Activated CD4-positive, CD25-positive, alpha-beta regulatory T cell treated with anti-CD3 and anti-CD28 coated beads, Interleukin-2, amount 50 U/mL, for 72 hours (primary cell): ENCODE measurements at places on chromosomes 2 and 18.

- DNase-seq: no peak
Observed at GRCh38 chr2:44137872-44138551, 30.7 kb upstream of the PPM1B start.

DNA sequence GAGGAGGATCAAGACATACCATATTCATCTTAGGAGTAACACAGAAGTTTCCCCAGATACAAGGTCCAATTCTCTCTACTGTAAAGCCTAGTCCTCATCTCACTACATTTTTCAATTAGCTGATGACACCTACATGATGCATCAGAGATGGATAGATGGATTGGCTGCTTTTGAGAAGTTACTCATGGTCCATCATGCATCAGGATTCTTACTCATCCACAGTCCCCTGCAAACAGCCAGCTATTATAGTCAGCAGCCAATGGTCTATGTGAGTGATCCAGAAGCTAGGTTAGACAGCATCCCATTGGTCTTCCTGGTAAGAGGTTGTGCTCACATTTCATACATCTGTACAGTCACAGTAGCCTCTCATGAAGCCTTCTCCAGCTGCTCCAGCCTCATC is 154.5 kb upstream of the NRP2 start:
- DNase-seq: no peak

- DNase-seq: no peak
Observed at GRCh38 chr2:7031547-7032245, 114.5 kb downstream of the RNF144A start.

DNA sequence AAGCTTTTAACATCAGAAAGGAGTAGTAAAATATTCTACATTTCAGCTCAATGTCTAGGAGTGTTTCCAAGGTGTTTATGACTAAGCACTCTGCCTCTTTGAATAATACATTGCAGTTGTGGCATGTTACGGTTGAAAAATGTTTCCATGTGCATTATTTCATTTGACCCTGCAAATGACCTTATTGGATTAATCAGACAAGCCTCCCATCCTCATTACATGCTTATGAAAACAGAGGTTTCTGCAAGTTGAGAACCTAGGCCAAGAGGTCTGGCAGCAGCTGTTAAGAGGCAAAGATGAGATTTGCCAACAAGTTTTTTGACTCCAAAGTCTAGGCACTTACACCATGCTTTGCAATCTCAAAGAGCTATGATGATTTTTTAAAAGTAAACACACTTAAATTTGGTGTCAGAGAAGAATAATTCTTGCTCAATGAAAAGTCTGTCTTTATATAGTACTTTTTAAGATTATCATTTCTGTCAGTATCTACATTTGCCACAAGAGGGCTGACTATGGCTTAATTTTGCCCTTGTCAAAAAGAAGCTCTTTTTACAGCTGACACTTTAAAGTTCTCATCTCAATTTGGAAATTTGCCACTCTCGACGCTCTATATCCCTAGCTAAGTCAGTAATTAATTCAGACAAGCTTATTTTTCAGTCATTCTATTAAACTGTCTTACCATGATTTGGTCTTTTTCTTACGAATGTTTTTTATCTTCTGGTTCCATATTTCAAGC is 260.6 kb downstream of the PAX3 start:
- DNase-seq: no peak

- DNase-seq: peak; percentile 4
Observed at GRCh38 chr2:94996305-94997100, 29.0 kb upstream of the MAL start.

DNA sequence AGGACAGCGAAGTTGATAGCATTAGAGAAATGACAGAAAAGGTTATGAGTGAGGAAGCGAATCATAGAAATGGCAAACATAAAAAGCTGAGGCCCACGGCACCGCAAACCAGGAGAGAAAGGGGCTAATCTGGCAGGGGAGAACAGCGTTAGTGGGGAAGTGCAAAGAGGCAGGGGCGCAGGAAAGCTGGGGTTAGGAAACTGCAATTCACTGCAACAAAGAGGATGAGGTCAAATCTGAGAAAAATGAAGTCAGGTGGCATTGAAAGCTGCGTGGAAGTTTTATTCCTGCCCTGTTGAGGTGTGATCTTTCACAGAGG is 653 bp upstream of the ABI2 start:
- no peak for DNase-seq

- no peak for DNase-seq
Observed at GRCh38 chr2:212022966-212023365, 515.6 kb downstream of the ERBB4 start.

DNA sequence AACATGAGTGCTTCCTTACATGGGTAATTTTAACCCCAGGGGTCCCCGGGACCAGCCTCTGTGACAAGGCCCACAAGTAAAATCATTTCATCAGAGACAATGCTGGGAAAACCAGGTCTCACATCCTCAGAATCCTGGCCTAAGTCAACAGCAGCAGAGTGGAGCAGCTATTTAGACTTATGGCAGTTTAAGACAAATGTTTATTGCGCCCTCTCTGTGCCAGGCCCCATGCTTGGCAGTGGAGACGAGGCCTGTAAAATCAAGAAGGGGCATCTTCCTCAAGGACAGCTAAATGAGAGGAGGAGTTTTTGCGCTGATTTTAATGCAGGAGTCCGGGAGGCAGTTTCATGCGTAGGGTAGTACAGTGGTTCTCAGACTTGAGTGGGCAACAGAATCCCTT is 56.0 kb upstream of the ACAA2 start:
- no peak for DNase-seq

- DNase-seq: no peak
Observed at GRCh38 chr2:45173513-45173912, 164.3 kb upstream of the SIX2 start.

DNA sequence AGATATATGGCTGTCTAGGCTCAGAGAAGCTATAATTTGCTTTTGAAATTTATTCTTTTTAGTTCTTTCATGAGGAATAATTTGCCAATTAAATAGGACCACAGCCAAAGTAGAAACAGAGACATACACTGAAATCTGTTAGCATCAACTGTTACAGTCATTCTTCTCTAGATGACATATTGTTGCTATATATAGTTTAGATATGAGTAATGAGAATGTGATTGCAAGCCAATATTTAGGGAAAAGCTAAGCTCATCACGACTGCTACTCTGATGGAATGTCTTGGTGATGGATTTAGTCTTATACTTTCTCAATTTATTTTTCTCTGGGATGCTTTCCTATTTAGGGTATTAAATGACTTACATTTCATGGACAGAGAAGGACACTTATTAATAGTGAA is 259.1 kb downstream of the LNPK start:
- no peak for DNase-seq

GRCh38 chr2:77458216-77458615 is 64.0 kb downstream of the LRRTM4 start:
- no peak for DNase-seq

DNA sequence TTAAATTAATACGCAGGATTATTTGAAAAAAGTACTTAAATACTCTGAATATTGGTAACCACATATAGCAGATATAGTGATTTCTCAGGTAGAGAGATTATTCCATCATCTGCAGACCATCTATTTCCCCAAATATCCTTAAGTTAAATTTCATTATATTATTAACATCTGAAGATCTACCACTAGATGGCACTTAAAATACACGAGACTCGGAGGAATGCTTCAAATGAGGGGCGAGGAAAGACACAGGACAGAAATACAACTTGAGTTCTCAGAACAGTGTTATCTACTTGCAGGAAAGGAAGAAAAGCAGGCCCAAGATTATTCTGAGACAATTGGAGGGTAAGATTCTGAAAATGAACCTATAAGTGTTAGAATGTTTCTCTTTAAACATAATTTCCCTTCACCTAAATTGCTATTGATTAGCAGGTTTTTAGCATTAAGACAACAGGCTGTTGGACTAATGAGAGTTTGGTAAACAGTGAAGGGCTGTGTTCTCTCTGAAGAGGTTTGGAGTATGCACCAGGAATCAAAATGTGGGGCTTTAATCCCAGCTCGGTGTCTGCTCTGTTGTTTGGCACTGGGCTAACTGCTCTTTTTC is 76.9 kb upstream of the GCFC2 start:
- no peak for DNase-seq

DNA sequence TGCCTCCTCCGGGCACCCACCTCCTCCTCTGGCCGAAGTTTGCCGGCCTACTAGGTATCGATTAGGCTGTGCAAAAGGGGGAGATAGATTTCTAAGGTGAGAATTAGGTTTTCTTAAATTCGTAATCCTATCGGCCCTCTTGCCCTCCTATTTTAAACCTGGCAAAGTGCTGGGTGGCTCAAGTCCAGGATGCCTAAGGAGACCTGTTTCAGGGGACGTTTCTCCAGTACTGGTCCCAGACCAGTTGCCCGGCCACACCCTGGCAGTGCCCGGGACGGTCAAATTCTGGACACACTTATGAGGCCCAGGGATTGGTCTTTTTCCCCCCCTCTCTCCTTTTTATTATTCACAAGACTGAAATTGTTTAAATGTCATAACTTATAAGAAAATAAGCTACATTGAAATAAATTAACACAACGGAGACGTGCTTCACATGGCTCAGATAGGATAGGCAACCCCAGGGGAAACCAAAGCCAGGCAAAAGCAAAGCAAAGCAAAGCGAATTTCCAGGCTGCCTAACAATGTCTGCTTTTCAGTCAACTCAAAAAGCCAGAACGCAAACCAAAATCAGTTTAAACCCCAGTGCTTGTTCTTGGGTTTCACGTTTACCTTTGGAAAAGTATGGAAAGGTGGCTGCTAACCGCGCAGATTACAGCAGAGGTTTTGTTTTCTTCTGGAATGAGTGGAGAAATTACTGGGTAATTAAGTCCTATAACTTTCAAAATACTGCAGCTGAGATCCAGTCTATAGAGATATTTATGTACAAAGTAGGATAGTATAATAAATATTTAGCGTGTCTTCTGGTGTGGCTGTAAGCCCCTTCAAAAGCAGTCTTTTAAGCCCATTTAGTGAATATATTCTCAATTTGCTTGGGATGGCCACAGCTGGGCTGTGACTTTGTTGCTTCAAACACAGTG is 3.0 kb downstream of the GBX2 start:
- no peak for DNase-seq

- no peak for DNase-seq
Observed at GRCh38 chr2:143704451-143705106, 575.4 kb downstream of the ARHGAP15 start.

GRCh38 chr2:67169417-67170140 is 227.6 kb upstream of the ETAA1 start:
- no peak for DNase-seq

GRCh38 chr2:18611184-18611583 is 21.8 kb upstream of the NT5C1B start:
- no peak for DNase-seq

DNA sequence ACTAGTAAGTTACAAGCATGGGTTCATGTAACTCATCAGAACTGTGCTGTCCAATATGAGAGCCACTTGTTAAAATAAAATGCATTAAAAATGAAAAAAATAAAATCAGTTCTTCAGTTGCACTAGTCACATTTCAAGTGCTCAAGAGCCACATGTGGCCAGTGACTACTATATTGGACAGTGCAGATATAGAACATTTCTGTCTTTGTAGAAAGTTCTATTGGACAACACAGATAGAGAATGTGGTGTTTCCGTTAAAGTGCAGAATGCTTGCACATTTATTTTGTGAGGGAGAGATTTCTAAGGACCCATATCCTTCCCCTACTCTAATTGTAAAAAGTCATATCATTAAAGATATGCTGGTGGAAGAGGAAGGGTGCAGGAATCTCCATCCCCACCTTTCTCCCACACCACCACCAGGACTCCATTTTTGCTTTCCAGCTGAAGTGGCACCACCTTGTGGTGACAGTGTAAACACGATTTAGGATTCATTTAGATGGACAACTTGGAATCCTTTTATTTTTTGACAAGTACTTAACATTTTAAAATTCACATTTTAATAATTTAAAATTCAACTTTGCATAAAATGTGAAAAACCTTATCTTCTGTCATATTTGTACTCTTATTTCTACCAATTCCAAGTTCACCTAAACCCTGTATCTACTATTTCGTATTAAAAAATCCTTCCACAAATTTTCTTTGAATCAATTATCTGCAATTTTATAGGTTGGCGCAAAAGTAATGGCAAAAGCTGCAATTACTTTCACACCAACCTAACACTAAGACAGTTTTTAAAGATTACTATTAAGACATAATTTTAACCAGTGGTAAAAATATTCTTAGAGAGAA is 9.4 kb upstream of the CD302 start:
- no peak for DNase-seq

DNA sequence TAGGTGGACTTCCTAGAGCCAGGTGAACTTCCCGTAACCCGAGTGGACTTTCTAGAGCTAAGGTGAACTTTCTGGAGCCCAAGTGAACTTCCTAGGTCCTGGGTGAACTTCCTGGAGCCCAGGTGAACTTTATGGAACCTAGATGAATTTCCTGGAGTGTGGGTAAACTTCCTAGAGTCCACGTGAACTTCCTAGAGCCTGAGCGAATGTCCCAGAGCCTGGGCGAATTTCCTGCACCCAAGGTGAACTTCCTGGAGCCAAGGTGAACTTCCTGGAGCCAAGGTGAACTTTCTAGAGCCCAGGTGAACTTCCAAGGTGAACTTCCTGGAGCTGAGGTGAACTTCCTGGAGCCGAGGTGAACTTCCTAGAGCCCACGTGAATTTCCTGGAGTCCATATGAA is 70.0 kb downstream of the RTP5 start:
- no peak for DNase-seq

GRCh38 chr18:75159646-75160356 is 49.1 kb downstream of the PTGR3 start:
- DNase-seq: no peak

- no peak for DNase-seq
Observed at GRCh38 chr2:138234265-138234664, 267.3 kb upstream of the SPOPL start.

GRCh38 chr18:8124232-8125146 is 484.7 kb upstream of the RAB12 start:
- no peak for DNase-seq

DNA sequence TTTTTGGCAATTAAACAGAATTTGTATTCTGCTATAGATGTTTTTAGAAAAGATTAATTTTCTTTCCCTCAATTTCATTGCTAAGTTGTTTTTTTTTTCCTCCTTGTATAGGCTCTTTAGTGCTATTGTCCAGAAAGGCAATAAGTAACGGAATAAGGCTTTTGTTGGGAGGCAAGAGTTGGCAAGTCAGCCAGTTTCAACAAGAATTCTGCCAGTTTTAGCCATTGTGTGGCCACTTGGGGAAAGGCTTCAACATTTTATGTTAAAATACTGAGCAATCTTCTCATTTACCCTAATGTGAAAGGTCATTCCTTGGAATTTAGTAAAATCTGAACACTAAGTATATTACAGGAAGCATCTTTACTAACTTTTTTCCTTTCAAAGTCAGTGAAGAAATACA is 9.6 kb downstream of the CALCRL start:
- DNase-seq: no peak

DNA sequence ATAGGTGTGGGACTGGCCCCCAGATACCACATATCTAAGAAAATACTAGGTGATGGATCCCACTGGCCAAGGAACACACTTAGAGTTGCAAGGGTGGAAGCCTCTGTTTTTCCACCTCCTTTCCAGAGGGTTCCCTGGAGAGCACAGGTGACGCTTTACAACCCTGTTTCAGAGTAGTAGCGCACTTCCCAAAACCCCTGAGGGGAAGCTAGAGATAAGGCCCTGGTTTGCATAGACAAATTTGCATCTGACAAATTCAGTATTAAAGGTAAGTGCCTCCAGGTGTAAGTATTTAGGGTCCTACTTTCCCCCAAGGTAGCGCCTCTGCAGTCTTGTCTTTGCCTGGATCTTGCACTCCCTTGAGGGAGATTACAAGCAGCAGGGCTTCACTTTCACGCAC is 474 bp upstream of the CERKL start:
- no peak for DNase-seq

GRCh38 chr2:204795156-204795555 is 249.9 kb downstream of the PARD3B start:
- DNase-seq: no peak

GRCh38 chr2:54958717-54959371 is 91.4 kb downstream of the RTN4 start:
- no peak for DNase-seq
